BE2C (cell line): ENCODE measurements at places on chromosomes 11 and 22.
A peak's percentile ranks its signal among the peaks of the same experiment; 100 is the strongest.

DNA sequence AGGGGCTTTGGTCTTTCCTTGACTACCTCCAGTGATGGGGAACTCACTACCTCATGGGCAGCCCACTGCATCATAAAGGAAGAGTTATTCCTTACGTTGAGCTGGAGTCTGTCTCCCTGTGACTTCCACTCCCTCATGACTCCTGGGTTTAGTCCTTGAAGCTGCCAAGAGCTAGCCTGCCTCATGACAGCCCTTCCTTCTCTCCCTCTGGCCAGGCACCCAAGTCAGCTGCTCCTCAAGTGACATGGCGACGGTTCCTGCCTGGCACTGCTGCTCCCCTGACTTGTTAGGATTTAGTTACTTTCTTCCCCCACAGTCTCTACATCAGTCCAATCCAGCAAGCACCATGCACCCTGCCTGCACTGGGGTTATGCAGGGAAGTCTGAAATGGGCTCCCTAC lies 196.1 kb upstream of the TBCEL start:
- DNase-seq: no peak

DNA sequence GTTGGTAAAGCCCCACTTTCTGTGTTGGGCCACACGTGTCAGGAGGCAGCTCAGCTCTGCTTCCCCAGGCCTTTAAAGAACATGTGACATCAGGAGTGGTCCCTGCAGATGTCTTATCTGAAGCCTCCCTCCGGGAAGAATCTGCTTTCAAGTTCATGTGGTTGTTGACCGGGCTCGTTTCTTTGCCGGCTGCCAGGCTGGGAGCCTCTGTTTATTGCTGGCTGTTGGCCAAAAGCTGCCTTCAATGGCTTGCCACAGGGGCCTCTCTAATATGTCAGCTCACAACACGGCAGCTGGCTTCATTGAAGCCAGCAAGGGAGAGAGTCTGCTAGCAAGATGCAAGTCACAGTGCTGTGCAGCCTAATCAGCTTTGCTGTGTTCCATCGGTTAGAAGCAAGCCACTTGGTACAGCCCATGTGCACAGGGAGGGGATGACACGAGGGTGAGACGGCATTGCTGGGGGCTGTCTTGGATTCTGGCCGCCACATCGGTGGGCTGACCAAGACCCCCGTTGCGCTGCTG lies 14.6 kb downstream of the MRGPRF start:
- DNase-seq: peak; percentile 90

DNA sequence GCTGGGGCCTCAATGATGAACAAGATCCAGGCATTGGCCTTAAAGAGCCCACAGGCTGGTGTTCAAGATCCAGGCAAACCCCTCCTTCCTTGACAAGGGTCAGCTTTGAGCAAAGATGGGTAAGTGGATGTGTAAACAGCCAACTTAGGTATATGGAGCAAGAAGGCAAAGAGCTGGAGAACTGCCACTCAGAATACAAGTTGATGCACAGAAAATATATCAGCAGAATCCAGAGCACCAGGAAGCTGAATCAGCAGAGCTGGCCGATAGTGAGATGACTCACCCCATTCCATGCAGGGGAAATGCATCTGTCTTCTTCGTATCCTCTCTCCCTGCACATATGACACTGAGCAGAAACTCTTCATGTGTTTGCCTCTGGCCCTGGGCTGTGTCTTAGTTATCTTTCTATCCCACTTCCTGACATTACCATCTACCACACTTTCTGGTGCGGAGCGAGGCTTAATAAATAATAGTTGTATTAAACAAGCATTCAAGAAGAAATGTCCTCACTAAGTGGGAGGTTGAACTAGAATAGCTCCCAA lies 57.8 kb downstream of the ENDOD1 start:
- peak; percentile 88 for DNase-seq

DNA sequence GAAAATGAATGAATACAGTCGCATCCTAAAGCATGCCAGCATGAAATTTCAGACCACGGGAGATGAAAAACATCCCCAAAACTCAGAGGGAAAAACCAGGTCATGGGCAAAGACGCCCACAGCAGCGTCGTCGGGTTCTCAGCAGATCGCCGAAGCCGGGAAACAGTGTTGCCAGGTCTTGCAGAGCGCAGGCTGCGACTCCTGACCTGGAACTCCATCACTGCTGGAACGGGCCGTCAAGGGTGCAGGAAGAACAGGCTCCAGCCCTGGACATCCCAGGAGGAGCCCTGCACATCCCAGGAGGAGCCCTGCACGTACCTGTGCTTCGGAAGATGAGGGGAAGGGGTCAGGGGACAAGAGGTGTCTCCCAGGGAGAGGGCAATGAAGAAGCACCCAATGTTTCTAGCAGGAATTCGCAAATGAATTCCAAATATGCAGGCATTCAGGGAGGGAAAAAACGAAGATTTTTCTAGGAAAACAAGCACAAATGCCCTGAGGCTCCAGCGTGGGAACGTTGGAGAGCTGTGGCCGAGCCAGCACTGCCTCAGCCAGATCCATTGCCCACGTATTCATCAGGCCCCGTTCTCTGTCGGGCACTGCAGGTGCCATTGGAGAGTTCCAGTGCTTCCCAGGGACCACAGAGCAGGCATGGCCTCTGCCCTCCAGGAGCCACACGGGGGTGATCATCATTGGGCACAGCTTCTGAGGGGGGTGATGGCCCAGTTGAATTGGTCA lies 1110.4 kb downstream of the BRD1 start:
- DNase-seq: no peak

GRCh38 chr22:29374401-29374800 lies 14.0 kb downstream of the AP1B1 start:
- no peak for DNase-seq

- peak; percentile 14 for DNase-seq
Observed at GRCh38 chr11:76669901-76670484, 554 bp downstream of the LRRC32 start.

GRCh38 chr11:2213384-2213842 lies 41.8 kb upstream of the TH start:
- no peak for DNase-seq

DNA sequence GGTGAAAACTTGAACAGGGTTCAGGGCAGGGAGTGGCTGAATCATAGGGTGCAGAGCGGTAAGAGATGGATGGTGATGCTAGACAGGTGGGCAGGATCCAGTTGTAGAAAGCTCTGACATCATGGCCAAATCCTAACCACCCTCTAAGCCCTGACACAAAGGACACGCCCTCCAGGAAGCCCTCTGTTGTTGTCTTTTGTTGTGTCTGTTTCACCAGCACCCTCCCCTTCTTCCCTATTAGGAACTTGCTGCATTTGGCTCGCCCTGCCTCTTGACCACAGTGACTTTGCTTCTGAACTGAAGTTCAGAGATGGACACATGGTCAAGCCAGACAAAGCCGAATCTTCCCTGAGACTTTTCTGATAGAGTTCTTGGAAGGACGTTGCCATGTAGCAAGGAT lies 14.2 kb upstream of the APOL6 start:
- DNase-seq: no peak
